ENCODE measurements at places on chromosomes 6 and 20.

GRCh38 chr20:25382704-25383370 is 7.8 kb downstream of the ABHD12 start:
- DNase-seq: no peak

GRCh38 chr6:775863-776262 is 82.9 kb upstream of the EXOC2 start:
- DNase-seq: peak; percentile 35

GRCh38 chr6:1498491-1499113 is 109.2 kb downstream of the FOXF2 start:
- DNase-seq: no peak

DNA sequence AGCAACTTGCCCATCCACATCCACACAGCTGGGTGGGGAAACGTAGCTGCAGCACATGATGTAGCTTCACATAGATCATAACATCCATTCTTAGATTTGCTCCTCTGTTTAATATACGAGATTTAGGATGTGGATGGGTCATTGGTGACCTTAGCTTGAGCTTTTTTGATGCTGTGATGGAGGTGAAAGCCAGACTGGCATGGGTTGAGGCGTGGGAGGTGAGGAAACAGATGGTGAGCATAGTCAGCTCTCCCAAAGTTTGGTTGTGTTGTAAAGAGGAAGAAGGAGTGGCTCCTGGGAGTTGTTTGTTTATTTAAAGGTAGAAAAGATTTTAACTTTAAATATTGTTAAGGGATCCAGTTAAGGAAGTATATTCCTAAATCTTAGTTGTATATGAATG is 5.3 kb downstream of the ARFGEF2 start:
- no peak for DNase-seq

DNA sequence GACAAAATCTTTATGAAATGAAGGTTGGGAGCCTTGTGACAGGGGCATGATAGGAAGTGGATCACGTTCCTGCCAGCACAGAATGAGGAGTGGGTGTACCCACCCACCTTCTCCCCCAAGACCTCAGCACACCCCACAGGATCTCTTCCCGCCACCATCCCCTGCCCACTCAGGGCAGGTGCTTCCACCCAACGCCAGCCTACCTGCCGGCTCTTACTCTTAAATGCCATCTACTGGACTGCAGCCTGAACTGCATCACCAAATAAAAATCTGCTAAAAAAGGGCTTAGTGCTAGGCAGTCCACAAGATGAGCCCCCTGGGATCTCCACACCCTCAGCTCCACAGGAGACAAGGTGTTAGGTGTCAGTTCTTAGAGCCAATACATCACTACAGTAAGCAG is 20.6 kb downstream of the DTNBP1 start:
- DNase-seq: no peak

GRCh38 chr6:54980511-54981275 is 134.1 kb downstream of the FAM83B start:
- DNase-seq: no peak

GRCh38 chr20:32052778-32053362 is 828 bp downstream of the HCK start:
- DNase-seq: no peak

DNA sequence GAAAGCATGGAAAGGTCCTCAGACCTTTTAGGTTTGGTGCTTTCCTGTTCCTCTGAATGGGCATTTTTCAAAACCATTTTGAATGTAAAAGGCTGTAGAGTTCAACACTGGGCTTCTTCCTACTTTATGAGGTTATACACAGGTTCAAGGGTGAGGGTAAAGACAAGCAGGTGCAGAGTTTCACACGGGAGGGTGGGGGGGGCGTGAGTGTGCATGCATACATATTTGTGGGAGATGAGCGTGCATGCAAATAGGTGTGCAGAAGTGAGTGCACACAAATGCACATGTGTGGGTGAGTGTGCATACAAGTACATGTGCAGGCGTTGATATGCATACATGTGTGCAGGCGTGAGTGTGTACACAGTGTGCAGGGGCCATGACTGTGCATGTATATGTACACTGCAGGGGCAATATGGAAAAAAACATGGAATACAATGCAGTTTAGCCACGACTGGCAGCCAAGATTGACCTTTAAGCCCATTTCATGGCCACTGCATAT is 183.1 kb downstream of the GMPR start:
- DNase-seq: no peak

DNA sequence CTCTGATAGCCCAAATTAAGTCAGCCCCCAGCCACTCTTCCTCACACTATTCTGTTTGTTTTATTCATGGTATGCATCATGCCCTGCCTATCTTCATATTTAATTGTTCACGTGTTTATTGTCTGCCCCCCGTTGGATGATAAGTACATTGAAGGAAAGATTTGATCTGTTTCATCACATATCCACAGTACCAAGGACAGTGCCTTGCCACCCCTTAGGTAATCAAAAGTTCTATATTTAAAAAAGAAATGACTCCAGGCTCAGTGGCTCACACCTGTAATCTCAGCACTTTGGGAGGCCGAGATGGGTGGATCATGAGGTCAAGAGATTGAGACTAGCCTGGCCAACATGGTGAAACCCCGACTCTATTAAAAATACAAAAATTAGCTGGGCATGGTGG is 10.2 kb upstream of the RIN2 start:
- DNase-seq: no peak

DNA sequence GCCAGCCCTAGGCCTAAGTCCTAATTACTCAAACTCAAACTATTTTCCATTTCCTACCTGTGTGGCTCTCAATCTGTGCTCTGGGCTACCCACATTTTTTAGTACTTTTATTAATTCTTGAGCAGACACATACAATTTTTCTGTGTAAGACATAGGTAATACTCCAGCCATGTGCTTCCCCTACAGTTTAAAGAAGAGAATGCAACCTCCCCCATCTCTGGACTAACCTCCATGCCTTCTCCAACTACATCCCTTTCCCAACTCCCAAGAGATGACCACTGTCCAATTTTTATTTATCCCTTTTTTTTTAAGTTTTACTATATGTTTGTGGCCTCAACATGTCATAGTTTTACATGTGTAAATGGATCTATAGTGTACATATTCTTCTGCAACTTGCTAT is 5.8 kb downstream of the HMGN4 start:
- no peak for DNase-seq

DNA sequence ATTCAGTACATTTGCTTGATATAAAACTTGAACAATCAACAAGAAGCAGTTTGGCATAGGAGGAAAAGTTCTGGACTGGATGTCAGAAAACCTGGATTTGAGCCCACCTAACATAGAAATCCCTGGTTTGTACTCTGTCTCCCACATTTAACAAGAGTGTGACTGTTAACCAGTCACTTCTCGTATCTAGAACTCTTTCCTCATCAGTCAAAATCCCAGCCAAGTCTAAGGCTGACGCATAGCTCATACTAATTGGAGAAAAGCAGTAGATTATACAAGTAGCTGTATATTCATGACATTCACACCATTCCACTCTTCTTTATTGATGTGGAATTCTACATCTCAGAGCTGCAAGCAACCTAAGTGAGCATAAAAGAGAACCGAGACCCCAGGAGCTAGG is 222.7 kb downstream of the PHACTR1 start:
- DNase-seq: no peak

Data from NCI-H2029 treated with DMSO at 0.1 percent for 48 hours (cell line).